ENCODE measurements at places on chromosomes 16 and 17. TPM values are rescaled to one million over a fixed set of nuclear protein-coding genes. Genes with fewer than 3 reads are reported as not detected.
A peak's percentile ranks its signal among the peaks of the same experiment; 100 is the strongest.

GRCh38 chr17:32279891-32280716, 14.5 kb downstream of the RHBDL3 start:
- no peak for DNase-seq

- DNase-seq, result no peak
Observed at GRCh38 chr16:30901201-30902028, 5.0 kb downstream of the CTF1 start.

DNA sequence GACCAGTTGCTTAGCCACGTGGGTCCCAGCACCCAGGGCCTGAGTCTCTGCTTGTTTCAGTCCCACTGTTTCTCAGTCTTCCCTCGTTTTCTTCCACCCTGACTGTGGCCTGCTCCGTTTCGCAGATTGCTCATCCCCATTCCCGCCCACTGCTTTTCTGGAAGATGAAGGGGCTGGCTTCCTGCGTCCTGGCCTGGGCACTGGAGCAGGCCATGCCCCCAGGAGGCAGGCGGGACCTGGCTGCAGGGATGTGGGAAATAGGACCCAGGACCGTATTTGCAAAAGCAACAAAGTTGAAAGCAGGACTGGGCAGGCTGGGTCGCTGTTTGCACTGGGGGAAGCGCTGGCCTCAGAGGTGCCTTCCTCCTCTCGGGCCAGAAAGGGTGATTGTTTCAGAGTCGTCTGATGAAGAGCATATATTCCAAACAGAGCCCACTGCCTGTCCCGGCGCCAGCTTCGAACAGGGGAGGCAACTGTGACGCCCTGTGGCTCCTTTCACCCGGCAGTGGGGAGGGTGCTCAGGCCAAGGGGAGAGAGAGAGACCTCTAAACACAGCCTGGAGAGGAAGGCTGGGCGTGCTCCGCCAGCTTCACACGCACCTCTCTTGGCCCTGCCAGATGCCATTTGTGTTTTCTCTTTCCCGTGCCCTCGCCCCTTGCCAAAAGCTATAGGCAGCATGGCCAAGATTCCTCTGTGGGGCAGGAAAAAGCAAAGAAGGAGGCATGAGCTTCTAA, 108.6 kb downstream of the CMIP start:
- no peak for DNase-seq

DNA sequence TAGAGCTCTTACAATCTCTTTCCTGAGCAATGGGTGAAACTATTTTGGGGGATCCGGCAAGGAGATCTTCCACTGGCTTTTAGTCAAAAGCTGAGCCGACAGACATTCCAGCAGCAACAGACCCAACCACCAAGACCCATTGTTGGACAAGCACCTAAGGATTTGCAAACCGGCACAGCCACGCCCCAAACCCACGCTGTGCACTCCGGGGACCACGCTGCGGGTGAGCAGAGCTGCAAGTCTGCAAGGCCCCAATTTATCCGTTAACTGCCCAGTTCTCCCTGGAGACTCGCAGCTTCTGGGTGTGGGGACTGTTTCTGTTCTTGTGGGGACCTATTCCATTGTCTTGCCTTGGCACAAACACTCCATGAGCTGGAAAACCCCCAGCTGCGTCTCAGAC, 45.9 kb downstream of the C16orf95 start:
- DNase-seq, result no peak

- DNase-seq, result no peak
Observed at GRCh38 chr17:869086-869485, 86.9 kb downstream of the MRM3 start.

DNA sequence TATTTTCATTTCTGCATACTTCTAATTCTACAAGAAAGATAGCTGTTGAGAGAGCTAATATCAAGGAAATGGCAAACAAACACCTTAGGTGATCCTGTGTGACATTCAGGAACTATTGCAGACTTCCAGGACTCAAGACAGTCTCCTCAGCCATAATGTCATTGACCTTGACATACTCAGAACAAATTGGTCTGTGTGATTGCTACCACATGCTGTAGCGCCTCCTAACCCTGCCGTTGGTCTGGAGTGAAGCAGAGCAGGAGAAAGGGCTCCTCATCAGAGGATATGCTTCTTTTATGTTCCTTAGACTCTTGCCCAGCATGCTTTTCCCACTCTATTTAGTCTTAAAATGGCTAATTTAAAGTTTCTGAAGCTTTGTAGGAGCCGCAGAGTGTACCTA, 194.2 kb upstream of the TBX2 start:
- DNase-seq, result no peak

GRCh38 chr16:81421536-81421935, 23.1 kb upstream of the CMIP start:
- DNase-seq, result no peak

DNA sequence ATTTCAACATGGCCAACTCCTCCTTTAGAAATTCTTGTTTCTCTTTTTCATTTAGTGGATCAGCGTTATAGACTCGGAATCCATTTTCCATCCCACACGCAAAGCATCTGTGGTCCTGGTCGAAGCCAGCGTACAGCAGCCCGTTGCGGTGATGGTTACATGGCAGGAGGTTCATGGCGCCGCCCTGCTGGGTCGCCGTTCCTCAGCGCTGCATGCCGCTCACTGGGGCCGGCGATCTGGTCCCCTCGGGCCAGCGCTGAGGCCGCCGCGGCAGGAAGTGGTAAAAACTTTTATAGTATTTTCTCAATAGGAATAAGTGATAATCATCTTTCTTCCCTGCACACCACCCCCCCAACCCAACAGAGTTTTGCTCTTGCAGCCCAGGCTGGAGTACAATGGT, 29.9 kb upstream of the RHOT1 start:
- no peak for DNase-seq

DNA sequence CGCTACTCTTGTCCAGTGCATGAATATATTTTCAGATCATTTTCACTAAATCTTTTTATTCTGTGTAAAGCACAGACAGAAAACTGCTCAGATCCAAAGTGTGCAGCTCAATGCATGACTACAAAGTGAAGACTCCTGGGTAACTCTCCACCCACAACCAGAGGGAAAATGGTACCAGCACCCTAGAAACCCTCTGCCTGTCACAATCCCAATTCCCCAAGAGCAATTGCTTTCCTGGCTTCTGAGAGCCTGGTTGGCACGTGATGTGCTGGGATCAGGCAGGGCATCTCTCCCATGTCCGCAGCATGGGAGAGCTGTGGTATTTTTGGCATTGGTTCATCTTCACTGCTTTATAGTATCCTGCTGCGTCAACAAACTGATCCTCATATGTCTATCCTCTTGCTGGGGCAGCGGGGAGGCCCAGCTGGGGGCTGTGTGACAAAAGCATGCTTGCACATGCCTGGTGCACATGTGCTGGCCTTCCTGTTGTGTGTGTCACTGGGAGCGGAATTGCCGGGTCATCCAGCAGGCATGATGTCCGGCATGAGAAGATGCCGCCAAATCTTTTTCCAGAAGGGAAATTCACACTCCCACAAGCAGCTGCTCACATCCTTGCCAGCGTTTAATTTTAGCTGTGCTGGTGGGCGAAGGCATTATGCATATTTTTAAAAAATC, 278.9 kb upstream of the FOXF1 start:
- DNase-seq, result no peak

DNA sequence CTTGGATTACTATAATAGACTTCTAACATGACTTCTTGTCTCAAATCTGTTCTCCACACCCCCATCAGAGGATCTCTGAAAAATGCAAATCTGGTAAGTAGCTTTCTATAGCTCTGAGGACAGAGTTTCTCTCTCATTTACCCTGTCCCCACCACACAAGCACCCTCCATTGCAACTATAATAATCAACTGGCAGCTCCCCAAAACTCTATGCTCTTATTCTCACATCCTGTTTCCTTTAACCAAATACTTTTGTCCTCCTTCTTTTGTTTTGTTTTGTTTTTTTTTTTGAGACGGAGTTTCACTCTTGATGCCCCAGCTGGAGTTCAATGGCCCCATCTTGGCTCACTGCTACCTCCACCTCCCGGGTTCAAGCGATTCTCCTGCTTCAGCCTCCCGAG, 73.4 kb downstream of the HELZ start:
- DNase-seq, result no peak

GRCh38 chr17:35578929-35579432, 610 bp upstream of the PEX12 start:
- no peak for DNase-seq

- DNase-seq, result no peak
Observed at GRCh38 chr17:69936996-69937395, 138.0 kb upstream of the KCNJ16 start.

GRCh38 chr17:5378566-5379207, 40.8 kb downstream of the NUP88 start:
- DNase-seq, result no peak

- no peak for DNase-seq
Observed at GRCh38 chr17:9116311-9116835, 95.1 kb downstream of the NTN1 start.

GRCh38 chr17:2863204-2863603, 67.0 kb downstream of the RAP1GAP2 start:
- DNase-seq, result no peak

DNA sequence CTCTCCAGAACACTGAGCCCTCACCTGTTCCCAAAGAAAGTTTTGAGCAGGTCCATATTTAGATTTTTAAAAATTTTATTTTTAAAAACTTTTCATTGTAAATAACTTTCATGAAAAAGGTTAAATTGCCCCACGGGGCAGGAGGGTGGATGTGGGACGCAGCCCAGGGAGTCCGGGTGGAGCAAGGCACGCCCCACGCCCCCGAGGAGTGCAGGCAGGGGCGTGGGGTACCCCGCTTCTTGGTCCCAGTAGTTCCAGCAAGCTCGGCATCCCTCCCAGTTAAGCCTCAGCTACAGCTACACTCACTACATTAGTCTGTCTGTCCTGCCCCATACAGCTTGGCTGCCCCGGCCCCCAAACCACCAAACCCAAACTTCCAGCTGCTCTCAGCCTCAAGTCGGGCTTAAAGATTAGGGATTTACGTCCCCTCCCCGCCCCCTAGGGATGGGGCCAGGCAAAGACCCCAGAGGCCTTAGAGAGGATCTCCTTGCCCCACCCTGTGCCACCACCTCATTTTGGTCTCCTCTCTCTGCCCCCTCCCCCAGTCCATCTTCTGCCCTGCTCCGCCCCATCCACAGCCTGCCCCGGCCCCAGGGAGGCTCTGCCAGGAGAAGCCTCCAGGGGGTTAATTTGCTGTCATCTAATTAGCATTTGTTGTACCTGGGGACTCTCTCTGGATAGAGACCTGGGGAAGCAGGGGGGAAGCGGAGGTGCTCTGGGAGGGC, 4.6 kb downstream of the FOXJ1 start:
- no peak for DNase-seq

DNA sequence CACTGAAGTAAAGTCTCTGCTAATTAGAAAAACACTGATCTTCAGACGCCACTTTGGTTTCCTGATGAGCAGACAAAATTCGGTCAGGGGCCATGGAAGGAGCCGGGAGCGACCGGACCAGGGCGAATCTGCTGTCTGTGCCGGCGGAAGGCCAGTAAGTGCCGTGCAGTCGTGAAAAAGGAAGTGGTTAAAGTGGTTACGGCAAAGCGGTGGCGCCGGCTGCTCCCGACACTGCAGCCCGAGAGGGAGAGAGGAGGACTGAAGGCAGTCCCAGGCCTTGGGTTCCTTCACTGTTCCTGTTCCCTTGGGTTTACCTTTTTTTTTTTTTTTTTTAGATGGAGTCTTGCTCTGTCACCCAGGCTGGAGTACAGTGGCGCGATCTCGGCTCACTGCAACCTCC, 17.3 kb upstream of the HEXD start:
- peak; percentile 80 for DNase-seq

DNA sequence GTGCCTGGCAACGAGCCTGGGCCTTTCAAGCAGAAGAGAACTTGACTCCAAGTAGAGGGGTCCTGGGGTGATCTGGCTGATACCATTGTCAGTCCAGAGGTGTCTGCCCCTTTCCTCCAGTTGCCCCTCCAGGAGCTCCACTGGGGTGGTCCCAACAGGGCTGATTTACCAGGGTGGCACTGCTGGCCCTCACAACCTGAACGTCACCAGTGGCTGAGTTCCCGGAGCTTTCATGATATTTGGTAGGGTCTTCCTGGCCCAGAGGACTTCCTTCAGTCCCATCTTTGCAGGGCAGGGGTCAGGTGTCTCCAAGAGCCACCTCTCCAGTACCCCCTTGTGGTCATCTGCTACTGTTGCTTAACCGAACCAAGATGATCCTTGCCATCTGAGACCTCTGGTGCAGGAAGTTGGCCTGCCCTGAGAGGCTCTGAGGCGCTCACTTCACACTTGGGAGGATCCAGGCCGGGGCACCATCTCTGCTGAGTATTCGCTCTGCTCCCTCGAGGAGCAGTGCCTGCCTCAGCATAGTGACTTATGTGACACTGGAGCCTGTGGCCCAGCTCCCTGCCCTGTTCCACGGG, 3.5 kb downstream of the LIMD2 start:
- DNase-seq, result peak; percentile 60

GRCh38 chr17:14015271-14015670, 54.0 kb upstream of the COX10 start:
- DNase-seq, result no peak

DNA sequence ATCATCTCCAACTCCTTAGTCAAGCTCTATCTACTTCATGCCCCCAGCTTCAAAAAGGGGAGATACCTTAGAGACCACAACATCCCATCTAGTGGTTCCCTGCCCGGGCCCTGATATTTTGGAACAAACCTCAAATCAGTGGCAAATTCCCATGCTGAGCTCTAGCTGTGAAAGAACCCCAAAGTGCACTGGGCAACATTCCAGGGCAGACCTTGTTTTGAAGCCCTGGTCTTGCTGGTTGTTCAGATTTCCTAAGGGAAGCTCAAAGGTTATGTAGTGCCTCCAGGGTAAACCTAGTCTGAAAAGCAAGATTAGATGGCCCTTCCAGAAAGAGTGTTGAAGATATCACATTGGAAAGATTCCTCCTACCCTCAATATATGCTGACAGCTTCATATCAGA, 16.3 kb downstream of the FAM117A start:
- DNase-seq, result no peak

GRCh38 chr17:17819561-17819995, 17.2 kb downstream of the SREBF1 start:
- peak; percentile 94 for DNase-seq

DNA sequence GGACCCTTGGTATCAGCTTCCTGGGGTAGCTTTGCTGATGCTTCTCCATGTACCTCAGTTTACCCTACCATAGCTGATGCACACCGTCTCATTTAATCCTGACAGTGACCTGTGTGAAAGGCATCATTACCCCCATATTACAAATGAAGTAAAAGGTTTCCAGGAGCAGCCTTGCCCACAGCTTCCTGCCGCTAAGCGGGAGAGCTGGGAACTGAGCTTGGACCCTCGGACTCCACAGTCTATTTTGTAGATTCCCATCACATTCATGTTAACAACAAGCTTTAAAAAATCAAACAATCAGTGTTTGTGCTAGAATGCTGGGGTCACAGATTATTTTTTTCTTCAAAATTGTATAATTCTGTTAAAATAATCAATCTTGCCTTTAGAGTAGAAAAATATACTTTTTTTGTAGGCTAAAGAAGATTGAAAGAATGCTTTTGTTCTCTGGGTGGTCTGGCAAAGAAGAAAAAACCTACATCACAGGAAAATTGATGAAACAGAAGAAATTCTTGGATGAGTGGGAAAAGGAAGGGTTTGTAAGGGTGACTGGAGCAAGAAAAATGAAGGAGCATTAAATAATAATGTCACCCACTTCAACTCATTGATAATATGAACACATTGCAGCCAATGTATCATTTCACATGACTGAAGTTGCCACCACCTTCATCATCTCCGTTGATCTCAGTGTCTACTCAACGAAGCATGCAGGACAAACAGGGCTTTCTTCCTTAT, 9.5 kb upstream of the USP10 start:
- DNase-seq, result no peak

The GINS2 gene
- total RNA-seq, result 66.9 TPM

The DRC3 gene
- total RNA-seq, result 0.34 TPM

The MYO15B gene
- total RNA-seq, result 16.8 TPM

The C16orf96 gene
- 0.17 TPM for total RNA-seq

The SLC6A4 gene
- total RNA-seq, result not detected

The KRTAP4-1 gene
- not detected for total RNA-seq

The KRTAP1-3 gene
- not detected for total RNA-seq

The KCNH6 gene
- not detected for total RNA-seq

The SUPT4H1 gene
- total RNA-seq, result 113 TPM
